T47D (cell line): ENCODE measurements at places on chromosomes 13 and 19.

DNA sequence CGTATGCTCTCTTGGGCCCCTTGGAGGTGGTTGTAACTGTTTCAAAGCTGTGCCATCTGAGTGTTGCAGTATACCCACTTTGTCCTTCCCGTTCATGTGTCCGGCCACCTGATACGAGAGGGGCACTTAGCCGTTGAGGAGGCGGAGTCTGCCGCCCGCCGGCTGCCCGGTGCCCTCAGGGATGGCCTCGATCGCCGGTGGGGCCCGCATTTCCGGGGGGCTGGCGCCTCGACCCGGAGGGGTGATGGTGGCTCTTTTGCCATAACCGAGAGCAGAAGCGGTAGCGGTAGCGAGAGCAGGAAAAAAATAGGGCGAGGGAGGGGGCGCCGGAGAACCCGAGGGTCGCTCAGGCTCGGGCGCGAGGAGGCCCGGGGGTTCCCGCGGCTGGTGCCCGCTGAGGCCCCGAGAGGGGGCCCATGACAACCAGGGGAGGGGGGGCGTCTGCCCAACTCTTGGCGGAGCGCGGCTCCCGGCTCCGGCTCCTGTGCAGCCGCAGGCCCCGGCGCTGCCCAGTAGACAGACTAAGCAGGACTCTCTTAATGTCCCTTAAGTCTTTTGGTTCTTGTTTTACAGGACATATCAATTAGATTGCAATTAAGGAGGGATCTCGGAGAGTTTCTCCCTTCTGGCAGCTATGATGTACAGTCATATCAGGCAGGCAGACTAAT, 342.7 kb upstream of the SGCG start:
- no peak for DNase-seq

GRCh38 chr19:51325161-51325976, 13.9 kb downstream of the IGLON5 start:
- DNase-seq = no peak

- DNase-seq = no peak
Observed at GRCh38 chr19:35337097-35337983, 8.4 kb downstream of the CD22 start.

DNA sequence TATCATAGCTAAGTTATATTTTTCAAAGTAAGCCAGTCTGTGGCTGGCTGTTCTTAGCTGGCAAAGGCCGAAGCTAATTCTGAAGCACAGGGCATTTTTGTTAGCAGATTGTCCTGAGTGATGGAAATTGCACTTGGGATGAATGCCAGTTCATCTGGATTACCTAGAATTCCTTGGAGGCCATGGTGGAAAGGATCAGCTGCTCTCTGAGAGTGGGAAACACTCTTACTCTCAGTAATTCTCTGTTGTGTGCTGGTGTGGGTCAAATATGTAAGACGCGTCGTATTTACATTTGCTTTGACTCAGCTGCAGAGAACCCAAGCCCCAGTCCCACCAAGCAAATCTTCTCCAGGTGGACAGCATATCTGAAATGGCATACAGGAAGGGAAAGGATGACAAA, 60.7 kb upstream of the C1QTNF9B start:
- DNase-seq = no peak

DNA sequence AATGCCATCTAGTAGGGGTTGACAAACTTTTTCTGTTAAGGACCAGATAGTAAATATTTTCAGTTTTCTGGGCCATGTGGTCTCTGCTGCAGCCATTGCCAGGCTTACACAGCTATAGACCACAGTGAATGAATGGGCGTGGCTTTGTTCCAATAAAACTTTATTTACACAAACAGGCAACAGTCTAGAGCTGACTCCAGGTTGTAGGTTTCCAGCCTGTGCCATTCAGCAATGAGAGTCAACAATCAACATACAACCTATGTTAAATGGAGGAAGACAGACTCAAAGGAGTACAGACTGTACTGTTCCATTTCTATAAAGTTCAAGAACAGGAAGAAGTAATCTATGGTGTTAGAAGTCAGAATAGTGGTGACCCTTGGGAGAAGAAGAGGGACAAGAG, 15.2 kb upstream of the IZUMO2 start:
- DNase-seq = no peak
